ENCODE measurements at places on chromosomes 1 and 21. TPM values are rescaled to one million over a fixed set of nuclear protein-coding genes. Genes with fewer than 3 reads are reported as not detected.

FYB2 gene
- 0.97 TPM for total RNA-seq

MYOG gene
- not detected for total RNA-seq

TGFBR3 gene
- total RNA-seq = 56.2 TPM

CASZ1 gene
- total RNA-seq = 37.6 TPM

SHC1 gene
- 102 TPM for total RNA-seq

PHTF1 gene
- 8.3 TPM for total RNA-seq

E2F2 gene
- 1.3 TPM for total RNA-seq

LCE1B gene
- total RNA-seq = not detected

CD1B gene
- total RNA-seq = not detected

LMX1A gene
- not detected for total RNA-seq

FNDC10 gene
- 2.5 TPM for total RNA-seq

AXDND1 gene
- not detected for total RNA-seq

S100A8 gene
- total RNA-seq = 201 TPM

SLC44A5 gene
- total RNA-seq = 1.2 TPM

OR2T29 gene
- total RNA-seq = not detected

Data from left cardiac atrium (tissue), 4 donors.